ENCODE measurements at places on chromosomes 16 and 17.
A peak's percentile ranks its signal among the peaks of the same experiment; 100 is the strongest.

GRCh38 chr17:43405861-43406260 lies 7.1 kb downstream of the ARL4D start:
- no peak for DNase-seq

DNA sequence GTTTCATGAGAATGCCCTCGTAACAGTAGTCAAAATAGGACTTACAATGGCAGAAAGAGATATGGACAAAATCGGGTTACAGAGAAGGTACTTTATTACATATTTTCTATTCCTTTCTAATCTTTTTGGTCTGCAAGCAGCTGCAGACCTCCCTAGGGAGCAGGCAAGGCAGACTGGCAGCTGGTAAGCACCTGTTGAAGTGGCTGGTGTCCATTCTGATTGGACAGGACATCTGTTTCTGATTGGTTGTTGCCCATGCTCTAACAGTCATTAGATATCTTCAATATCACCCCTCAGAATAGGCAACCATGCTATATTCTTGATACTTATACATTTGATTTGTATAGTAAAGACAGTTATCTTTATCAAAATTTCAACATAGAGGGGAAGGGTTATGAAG lies 606.3 kb downstream of the KCNJ2 start:
- no peak for DNase-seq

DNA sequence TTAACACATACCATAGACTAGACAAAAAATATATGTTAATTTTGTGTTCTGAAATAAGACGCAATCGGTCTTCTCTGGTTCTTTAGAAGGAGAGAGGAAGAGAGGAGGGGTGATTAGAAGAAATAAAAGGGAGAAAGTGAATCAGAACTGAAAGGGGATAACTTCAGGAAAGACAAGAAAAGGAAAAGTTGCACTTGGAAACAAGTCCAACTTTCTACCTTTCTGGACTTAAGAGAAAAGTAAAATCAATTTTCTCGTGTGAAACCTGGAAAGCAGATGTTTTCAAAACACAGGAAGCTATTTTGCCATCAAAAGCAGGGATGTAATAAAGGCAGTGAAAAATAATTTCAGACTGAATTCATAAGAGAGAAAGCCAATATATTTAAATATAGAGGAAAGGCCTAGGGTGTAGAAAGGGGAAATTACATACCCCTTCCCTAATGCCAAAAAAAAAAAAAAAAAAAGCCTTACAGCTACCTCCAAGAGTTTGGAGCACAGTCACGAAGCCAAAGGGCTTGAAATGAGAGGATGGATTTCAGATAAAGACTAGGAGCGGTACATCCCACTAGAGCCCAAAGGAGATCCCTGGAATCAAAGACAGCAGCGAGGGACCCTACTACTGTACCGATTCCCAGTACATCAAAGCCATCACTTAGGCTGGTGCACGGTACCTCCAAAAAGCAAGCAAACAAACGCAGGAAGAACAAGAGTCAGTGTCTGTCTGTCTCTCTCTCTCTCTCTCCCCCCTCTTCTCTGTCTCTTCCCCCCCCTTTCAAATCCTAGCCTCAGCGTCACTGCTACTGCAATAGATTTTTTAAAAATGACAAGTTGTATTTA lies 12.1 kb upstream of the ZFHX3 start:
- DNase-seq = no peak

GRCh38 chr16:23377071-23377931 lies 75.2 kb downstream of the SCNN1B start:
- no peak for DNase-seq

DNA sequence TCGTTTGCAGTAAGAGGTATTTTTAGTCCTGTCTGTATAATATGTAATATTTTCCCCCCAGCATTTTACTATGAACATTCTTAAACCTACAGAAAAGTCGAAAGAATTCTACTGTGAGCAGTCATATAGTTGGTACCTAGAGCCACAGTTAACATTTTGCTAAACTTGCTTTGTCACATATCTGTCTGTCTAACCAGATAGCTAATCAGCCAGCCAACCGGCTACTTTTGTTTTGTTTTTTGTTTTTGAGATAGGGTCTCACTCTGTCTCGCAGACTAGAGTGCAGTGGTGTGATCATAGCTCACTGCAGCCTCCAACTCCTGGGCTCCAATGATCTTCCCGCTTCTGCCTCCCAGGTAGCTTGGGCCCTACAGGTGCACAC lies 73.3 kb downstream of the ABCC1 start:
- DNase-seq = no peak

DNA sequence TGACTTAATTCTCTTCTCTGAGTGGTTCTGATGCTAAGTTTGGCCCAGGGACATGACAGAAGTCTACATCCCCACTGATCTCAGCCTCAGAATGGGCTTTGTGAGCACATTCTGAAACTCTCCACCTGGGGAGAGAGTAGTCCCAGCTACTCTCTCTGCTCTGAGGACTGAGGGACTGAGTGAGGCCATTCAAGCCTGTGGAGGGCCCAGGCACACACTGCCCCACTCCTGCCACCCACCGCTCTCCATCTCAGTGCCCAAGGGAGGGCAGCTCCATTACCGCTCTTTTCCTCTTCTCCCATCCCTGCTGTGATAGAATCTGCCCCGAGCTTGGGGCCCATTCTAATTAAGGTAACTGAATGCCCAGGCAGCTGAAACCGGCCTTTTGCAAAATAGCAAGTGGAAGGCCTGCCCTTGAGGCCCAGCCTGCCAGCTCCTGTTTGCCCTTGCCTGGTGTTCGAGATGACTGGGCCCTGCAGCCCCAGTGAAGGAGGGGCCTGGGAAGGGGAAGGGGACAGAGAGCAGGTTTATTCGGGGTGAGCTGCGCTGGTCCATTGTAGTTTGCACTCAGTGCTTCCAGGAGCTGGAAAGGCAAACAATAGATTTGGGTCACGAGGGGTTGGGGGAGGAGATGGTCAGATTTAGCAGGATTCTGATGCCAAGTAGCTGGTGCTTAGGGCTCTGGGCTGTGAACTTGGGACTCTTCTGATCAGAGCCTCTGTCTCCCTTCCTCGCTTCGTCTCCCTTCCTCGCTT lies 76.2 kb downstream of the RAB11FIP4 start:
- peak; percentile 67 for DNase-seq

- no peak for DNase-seq
These were observed 2.3 kb upstream of the SCRN2 start for GRCh38 chr17:47843391-47843730.

DNA sequence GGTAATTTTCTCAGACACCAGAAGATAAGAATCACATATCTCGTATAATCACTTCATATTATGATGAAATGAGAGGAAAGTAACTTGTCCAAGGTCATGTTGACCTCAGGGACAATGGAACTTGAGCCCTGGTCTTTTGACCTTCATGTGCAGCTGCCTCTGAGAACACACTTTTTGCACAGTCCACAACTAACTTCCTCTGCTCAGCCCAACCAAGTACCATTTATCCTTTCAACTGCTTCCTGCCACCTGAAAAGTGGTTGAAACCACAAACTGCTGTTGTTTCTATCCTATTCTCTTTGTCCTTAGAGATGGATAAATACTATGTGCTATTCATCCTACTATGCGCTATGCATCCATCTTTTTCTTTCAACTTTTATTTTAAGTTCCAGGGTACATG lies 2.3 kb upstream of the CCL1 start:
- DNase-seq = no peak

- no peak for DNase-seq
These were observed 9.2 kb downstream of the NETO2 start for GRCh38 chr16:47134550-47134949.

- no peak for DNase-seq
These were observed 114.0 kb upstream of the NACA2 start for GRCh38 chr17:61704935-61705449.

DNA sequence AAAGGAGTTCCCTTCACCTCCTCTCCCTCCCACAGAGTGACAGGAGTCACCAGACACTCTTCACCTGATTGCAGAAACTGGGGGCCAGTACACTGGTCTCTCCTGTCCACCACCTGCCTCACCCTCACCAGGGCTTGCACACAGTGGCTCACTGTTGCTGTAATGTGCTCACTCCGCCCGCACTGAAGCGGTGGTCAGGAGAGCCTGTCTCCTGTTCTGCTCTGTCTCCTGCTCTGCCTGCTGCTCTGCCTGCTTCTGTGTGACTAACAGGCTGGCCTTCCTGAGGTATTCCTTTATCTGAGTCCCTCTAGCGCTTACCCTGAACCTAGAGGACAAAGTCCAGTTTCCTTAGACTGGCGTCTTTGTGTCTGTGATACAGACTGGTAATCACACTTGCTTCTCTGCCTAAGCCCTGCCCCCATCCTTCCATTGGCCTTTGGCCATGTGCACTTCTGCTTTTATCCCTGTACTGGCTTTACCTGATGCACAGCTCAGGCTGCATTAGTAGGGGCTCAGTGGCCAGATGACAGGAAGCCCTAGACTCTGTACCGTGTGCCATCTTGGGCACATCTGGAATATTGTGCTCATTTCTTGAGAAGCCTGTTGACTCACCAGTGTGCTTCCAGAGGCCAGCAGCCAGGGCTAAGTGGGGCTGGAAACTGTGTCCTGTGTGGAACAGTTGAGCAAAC lies 13.3 kb downstream of the PROCA1 start:
- no peak for DNase-seq

GRCh38 chr16:85446951-85447692 lies 166.0 kb upstream of the GSE1 start:
- DNase-seq = no peak

GRCh38 chr16:77393955-77394354 lies 40.9 kb downstream of the ADAMTS18 start:
- no peak for DNase-seq

GRCh38 chr16:89324056-89325010 lies 106.8 kb downstream of the ZNF778 start:
- DNase-seq = peak; percentile 28

GRCh38 chr17:6706996-6707395 lies 6.2 kb downstream of the SLC13A5 start:
- DNase-seq = no peak

Data from right cardiac atrium (tissue), 5 donors.